ENCODE measurements at places on chromosomes 16 and 17. TPM values are rescaled to one million over a fixed set of nuclear protein-coding genes. Genes with fewer than 3 reads are reported as not detected.

Gene CDH1
- total RNA-seq = 0.54 TPM

Gene SEZ6
- total RNA-seq = not detected

Gene GRIN2C
- total RNA-seq = not detected

Gene FBXO39
- total RNA-seq = 1.4 TPM

Gene SHCBP1
- total RNA-seq = 0.69 TPM

Gene MVD
- total RNA-seq = 63.4 TPM

Gene TMIGD1
- not detected for total RNA-seq

Gene KRT20
- 0.47 TPM for total RNA-seq

Gene SPATA32
- 0.55 TPM for total RNA-seq

Gene STUB1
- 67.3 TPM for total RNA-seq

- no peak for DNase-seq
Measured at GRCh38 chr16:27595475-27595874, 45.5 kb downstream of the KATNIP start.

DNA sequence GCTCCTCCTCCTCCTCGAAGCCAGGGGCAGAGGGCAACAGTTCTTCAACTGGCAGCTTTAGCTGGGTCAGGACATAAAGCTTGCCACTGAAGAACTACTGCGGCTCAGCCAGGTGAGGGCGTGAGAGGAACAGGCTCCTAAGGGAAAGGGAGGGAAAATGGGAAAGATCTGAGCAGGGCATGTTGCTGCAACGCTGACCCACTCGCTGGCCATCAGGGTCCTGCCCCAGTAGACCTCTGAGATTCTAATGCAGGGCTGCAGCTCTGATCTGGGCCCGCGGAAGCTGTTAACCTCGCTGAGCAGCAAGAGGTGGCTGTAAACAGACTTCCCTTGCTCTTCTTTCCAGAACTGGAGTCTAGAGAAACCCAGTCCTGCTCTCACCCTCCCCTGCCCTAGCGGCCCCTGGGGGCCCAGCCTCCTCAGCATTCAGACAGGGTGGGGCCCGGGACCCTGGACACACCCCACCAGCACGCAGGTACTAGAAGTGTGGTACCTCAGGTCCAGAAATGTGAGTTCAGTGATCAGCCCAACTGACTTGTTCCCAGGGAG is 3.8 kb upstream of the TLCD2 start:
- DNase-seq = no peak

DNA sequence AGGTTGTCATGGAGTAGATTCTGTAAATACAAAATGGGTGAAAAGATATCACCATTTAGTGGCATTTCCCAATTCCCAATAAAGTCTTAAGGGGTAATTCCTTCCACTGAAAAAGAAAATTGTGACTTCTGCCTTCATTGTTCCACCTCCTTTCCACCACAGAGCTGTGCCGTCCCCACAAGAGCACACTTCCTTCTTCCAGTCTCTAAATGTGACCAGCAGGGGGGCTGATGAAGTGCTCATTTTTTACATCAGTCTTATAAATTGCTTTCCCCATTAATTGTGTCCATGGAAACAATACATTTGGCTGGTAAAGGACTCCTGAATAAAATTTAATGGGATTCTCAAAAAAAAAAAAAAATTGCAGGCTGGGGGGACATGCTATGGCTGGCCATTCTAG is 260.8 kb upstream of the PSMD7 start:
- no peak for DNase-seq

GRCh38 chr16:48834576-48834975 is 224.6 kb upstream of the N4BP1 start:
- no peak for DNase-seq

- no peak for DNase-seq
Measured at GRCh38 chr17:1362964-1363363, 37.1 kb downstream of the YWHAE start.

GRCh38 chr17:13320046-13320785 is 281.5 kb downstream of the HS3ST3A1 start:
- DNase-seq = no peak

DNA sequence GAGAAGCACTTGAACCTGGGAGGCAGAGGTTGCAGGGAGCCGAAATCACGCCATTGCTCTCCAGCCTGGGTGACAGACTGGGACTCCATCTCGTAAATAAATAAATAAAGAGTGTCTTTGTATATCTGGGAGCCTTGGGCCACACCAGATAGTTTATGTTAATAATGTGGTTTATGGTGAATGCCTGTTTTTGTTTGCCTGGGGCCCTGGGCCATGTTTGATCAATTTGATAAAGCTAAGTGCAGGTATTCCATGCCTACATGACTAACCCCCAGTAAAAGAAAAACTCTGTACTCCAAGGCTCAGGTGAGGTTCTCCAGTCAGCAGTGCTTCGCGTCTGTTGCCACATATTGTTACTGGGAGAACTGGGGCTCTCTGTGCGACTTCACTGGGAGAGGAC is 15.1 kb downstream of the SCIMP start:
- no peak for DNase-seq

GRCh38 chr16:87570938-87571867 is 31.1 kb upstream of the JPH3 start:
- DNase-seq = no peak

- DNase-seq = no peak
Measured at GRCh38 chr17:39485555-39485954, 24.3 kb downstream of the CDK12 start.

- DNase-seq = peak; percentile 67
Measured at GRCh38 chr17:44110823-44111633, 12.4 kb downstream of the HDAC5 start.
